GM12892 (cell line): ENCODE measurements at places on chromosomes 2 and 18.

DNA sequence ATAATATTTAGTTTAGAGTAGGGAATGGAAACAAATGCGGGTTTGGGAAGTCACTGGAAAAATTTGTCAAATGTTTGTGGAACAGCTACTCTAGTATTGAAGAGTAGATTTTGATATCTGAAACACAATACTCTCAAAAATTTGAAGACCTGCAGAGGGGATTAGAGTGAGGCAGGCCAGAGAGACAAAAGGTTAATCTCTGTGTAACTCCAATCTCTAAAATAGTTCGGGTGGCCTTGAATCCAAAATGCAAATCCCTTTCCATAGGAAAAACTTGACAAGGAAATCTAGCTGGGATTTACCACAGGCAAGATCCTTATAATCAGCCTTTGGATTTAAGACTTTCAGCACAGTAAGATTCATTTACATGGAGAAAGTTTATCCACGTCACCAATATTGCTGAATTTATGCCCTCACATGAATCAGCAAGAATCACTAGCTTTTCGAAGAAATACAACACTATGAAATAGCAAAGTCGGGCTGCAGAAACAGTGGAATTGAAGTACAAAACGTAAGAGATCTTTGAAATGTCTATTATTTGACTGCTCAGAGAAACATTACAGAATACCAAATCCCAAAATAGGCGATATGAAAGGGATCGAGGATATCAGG lies 423.7 kb upstream of the ZNF804A start:
- no peak for DNase-seq

GRCh38 chr18:12944709-12945108 lies 3.1 kb upstream of the SEH1L start:
- DNase-seq: no peak

DNA sequence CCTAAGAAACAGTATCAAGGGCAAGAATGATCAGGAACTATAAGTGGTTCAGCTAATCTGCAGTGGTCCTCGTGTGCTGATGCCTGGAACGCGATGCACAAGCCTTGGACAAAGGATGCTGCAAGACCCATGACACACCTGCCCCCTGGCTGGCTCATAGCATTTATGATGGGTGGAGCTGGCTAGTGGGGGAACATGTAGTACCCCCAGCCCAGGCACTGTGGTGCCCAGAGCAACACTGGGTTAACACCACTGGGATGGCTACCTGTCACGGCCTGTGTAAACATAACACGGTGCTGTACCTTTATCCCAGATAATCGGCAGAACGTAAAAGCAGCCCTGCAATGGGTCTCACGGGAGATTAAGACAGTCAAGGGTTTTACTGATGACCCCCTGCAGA lies 60.3 kb upstream of the PEX13 start:
- DNase-seq: no peak

DNA sequence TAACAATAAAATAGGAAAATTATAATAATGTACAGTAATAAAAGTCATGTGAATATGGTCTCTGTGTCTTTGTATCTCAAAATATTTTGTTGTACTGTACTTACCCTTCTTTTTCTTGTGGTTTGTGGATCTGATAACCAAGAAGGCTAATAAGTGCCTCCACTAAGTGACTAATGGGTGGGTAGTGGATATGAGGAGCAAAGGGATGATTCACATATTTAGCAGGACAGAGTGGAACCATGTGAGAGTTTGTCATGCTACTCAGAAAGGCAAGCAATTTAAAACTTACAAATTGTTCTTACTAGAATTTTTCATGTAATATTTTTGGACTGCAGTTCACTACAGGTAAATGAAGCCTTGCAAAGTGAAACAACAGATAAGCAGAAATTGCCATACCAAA lies 1241.2 kb upstream of the CDH2 start:
- DNase-seq: no peak

DNA sequence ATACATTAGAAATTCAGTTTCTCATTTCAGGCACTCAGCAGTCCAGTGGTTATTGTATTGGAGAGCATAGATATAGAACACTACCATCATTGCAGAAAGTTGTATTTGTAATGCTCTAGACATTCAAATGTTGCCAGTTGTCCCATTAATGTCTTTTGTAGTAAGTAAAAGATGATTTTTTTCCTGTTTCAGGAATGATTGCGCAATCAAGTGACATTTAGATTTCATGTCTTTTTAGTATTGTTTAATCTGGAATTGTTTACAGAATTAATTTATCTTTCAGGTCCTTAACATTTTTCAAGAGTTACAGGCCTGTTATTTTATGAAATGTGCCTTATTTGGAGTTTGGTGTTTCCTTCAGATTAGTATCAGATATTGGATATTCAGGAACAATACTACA lies 134.7 kb downstream of the MSTN start:
- DNase-seq: no peak

DNA sequence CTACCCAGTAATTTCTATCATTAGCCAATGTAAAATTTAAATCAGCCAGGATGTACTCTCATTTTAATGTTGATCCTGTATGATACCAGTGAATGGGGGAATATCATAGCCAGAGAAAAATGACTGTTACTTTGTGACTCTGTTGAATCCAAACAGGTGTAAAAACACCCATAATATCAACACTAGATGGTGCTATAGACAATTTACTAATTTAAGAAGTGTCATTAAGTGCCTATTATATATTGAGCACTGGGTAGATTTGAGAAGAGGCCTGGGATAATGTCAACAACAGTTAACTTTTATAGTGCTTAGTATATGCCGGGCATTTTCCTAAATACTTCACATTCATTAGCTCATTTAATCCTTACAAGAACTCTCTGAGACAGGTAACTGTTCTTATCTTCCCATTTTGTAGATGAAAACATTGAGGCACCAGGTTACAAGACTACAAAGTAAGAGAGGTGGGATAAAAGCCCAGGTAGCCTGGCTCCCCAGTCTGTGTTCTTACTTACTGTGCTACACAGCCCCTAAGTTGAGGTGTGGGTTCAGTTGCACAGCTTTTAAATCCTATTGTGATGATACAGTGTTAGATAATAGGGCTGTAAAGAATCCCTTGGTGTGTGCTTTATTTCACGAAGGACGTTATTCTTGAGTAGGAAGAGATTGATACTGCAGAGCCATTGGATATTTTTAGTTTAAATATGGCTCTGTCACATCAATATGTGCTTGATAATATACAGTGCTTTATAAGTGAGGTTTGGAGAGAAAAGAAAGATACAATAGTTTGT lies 325.5 kb downstream of the AGPS start:
- no peak for DNase-seq

GRCh38 chr2:47070920-47071824 lies 83.9 kb downstream of the STPG4 start:
- peak; percentile 62 for DNase-seq

- DNase-seq: no peak
Observed at GRCh38 chr2:29235411-29235810, 120.2 kb downstream of the CLIP4 start.

DNA sequence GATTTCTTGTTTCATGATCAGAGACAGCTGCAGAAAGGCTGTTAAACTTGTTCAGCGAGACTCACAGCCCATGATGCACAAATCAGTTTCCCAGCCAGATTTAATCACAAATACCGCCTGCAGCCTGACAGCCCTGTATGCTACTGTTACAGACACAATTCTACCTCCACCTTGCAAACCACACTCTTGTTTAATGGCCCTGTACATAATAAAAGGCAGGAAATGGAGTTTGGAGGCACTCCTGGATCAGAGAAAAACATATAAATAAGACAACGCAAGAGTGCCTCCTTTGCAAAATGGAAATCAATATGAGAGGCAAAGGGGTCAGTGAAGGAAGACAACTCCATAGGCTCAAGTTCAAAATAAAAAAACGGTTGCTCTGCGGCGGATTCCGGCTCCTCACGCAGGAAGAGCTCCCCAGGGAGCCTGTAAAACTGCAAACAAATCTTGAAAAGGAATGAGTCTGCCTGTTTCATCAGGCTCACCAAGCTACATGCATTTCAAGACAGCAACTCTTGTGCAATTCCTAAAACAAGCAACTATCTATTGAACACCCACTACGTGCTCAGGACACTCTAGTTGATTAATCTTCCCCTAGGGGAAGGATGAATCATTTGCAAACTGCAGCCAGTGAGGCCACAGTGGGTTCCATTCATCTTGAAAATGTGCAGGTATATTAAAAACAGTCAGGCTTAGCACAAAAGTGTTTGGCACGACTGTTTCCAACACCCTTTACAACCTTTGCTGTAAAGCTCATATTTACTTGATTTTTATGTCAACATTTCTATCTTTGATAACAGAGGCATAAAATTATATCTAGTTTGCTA lies 37.5 kb downstream of the TBC1D8 start:
- no peak for DNase-seq

GRCh38 chr2:181464966-181465365 lies 7.8 kb downstream of the ITGA4 start:
- DNase-seq: no peak

GRCh38 chr2:227613272-227613660 lies 1.4 kb downstream of the SCYGR3 start:
- DNase-seq: no peak

DNA sequence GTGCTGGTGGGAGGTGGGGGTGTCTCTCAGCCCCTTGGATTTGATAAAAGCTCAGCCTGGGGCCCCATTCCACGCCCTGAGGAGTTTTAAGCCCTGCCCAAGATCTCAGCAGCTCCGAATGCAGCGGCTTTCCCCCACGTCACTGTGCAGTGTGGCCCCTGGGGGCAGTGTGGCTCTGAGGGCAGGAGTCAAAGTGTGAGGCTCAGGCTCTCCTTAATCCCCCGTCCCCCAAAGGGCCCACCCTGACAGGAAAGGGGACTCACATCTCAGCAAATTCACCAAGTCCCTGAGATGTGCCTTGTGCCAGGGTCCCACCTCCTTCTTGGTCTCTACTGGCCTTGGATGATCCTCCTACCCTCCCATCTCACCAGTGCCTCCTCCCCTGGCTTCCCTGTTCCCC lies 25.2 kb downstream of the NPPC start:
- DNase-seq: no peak

DNA sequence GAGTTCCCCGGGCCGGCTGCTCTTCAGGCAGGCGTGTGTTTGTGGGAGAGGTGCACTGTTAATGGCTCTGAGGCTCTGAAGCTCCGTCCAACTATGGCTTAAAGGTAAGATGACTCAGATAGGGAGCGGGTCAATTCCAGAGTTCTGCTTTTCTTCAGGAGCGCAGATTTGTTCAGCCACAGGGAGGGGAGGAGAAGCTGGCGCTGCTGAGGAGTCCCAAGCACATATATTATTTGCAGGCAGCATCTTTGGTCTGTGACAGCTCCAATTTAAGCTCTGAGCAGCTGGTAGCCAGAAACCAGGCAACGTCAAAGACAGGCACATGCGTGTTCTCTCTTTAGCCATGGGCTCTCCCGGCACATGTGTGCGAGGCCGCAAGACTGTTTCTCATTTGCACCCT lies 229.2 kb downstream of the BCL2 start:
- DNase-seq: no peak

GRCh38 chr2:237711458-237712150 lies 84.2 kb downstream of the LRRFIP1 start:
- no peak for DNase-seq

GRCh38 chr18:78239090-78239457 lies 740.5 kb upstream of the SALL3 start:
- DNase-seq: no peak

GRCh38 chr2:48227617-48228344 lies 302.2 kb upstream of the STON1 start:
- DNase-seq: no peak

- no peak for DNase-seq
Observed at GRCh38 chr2:7758073-7758759, 841.0 kb downstream of the RNF144A start.

DNA sequence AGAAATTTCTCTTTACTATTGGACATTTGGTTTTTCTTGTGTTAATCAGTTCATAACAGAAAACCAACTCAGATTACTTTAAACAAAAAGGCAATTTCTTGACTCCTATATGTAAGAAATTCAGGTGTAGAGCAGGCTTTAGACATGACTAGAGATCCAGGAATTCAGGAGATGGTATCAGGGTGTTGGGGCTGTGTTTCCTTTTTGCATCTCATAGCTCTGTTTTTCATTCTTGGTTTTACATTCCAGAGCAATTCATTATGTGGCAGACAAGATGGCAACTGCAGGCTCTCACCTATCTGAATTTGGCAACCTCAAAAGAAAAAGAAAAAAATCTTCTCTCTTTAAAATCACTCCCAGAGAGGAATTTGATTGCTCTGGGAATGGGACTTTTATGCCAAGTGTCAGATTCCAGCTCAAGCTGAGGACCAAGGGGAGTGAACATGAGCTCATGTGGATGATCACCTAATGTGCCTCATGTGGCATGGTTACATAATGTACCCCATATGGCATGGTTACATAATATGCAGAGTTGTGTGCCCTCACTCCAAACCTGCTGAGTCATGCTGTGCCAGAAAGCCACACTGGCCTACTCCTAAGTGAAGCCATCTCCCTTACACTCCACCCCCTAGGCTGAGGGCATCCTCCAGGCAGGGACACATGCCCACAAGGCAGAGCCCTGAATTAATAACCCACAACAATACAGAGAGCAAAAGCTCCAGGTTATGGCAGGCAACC lies 282.7 kb downstream of the MBD2 start:
- no peak for DNase-seq

- no peak for DNase-seq
Observed at GRCh38 chr2:237319887-237320286, 94.1 kb downstream of the COL6A3 start.

DNA sequence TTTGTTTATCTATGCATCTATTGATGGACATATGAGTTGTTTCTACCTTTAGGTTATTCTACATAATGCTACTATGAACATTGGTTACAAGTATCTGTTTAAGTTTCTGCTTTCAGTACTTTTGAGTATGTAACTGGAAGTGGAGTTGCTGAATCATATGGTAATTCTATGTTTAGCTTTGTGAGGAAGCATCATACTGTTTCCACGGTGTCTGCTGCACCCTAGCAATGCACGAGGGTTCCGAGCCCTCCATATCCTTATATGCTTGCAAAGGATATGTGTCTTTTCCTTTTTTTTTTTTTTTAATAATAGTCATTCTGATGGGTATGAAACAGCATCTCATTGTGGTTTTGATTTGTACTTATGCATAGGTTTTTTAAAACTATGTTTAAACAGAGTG lies 83.7 kb downstream of the FMNL2 start:
- DNase-seq: no peak

DNA sequence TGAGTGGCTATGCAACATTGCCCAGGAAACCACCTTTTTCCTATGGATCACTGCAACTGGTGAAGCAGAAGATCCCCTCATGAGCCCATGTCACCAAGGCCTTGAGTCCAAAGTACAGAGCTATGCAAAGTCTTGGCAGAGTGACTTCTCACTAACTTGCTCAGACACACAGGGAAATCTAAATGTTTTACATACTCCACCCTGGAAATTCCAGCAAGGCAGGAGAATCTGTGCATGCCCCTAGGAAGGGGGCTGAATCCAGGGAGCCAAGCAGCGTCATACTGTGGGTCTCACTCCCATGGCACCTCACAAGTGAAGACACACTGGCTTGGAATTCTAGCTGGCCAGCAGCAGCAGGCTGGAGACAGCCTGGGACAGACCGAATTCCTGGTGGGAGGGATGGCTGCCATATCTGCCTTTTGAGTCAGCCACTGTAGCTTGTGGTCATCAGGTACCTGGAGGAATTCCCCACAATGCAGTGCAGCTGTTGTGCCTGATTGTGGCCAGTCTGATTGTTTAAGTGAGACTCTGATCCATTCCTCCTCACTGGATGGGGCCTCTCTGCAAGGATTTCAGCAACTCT lies 1817.4 kb downstream of the SUCLG1 start:
- no peak for DNase-seq

- DNase-seq: no peak
Observed at GRCh38 chr2:176170602-176171305, 13.6 kb downstream of the HOXD3 start.

GRCh38 chr2:240425697-240426096 lies 9.8 kb upstream of the GPC1 start:
- no peak for DNase-seq
